ENCODE measurements at places on chromosomes 1 and 21. TPM values are rescaled to one million over a fixed set of nuclear protein-coding genes. Genes with fewer than 3 reads are reported as not detected.

WNT3A gene
- not detected for total RNA-seq

SPATA17 gene
- 0.98 TPM for total RNA-seq

RGS13 gene
- 0.78 TPM for total RNA-seq

CA6 gene
- not detected for total RNA-seq
